ENCODE measurements at places on chromosomes 4 and X. TPM values are rescaled to one million over a fixed set of nuclear protein-coding genes. Genes with fewer than 3 reads are reported as not detected.

Gene RBM46
- not detected for polyA plus RNA-seq

Gene VEGFC
- polyA plus RNA-seq = not detected

Gene GJB1
- not detected for polyA plus RNA-seq

Gene TREX2
- not detected for polyA plus RNA-seq

Gene KCND1
- 2.8 TPM for polyA plus RNA-seq

Gene RAB9A
- polyA plus RNA-seq = 18.7 TPM

Gene C1GALT1C1
- polyA plus RNA-seq = 29.5 TPM

Gene MID1
- polyA plus RNA-seq = 3.4 TPM

Gene FOXO4
- 29.8 TPM for polyA plus RNA-seq

Gene CLDN34
- polyA plus RNA-seq = not detected

Gene FHIP1A
- polyA plus RNA-seq = not detected

Gene SPARCL1
- 1,276 TPM for polyA plus RNA-seq

Gene GPR119
- not detected for polyA plus RNA-seq

Gene SSX1
- not detected for polyA plus RNA-seq

Gene MAP7D3
- 24.8 TPM for polyA plus RNA-seq

Gene TBC1D8B
- polyA plus RNA-seq = 4.5 TPM

Gene PDE6B
- 1.1 TPM for polyA plus RNA-seq

Gene EPHA5
- polyA plus RNA-seq = not detected

Gene PRSS12
- 0.50 TPM for polyA plus RNA-seq

Gene HSFX4
- polyA plus RNA-seq = not detected

Gene CRMP1
- polyA plus RNA-seq = not detected

Gene TMEM154
- polyA plus RNA-seq = 0.13 TPM

Gene GLOD5
- polyA plus RNA-seq = not detected

Gene TMPRSS11A
- polyA plus RNA-seq = 0.08 TPM

Gene CPE
- polyA plus RNA-seq = 256 TPM

Gene PLAC8
- 48.1 TPM for polyA plus RNA-seq

Gene AADAT
- polyA plus RNA-seq = 2.8 TPM

Gene RAB9B
- 1.6 TPM for polyA plus RNA-seq

Gene HELT
- not detected for polyA plus RNA-seq

Gene RASGEF1B
- 8.3 TPM for polyA plus RNA-seq

Gene ALAS2
- polyA plus RNA-seq = not detected

Gene PNCK
- not detected for polyA plus RNA-seq

Gene NDST4
- polyA plus RNA-seq = not detected

Gene LANCL3
- polyA plus RNA-seq = 0.03 TPM

Gene SPINK2
- polyA plus RNA-seq = 3.6 TPM

Gene UCP1
- polyA plus RNA-seq = not detected

Gene CFAP47
- not detected for polyA plus RNA-seq

Gene CT45A10
- polyA plus RNA-seq = not detected

Gene EPGN
- not detected for polyA plus RNA-seq

Gene PHEX
- polyA plus RNA-seq = not detected

Gene POLN
- polyA plus RNA-seq = not detected
